ENCODE measurements at places on chromosomes 6 and 20. TPM values are rescaled to one million over a fixed set of nuclear protein-coding genes. Genes with fewer than 3 reads are reported as not detected.

TINAG gene
- total RNA-seq: 0.26 TPM

- DNase-seq: no peak
Measured at GRCh38 chr20:50041246-50041873, 58.6 kb downstream of the SNAI1 start.

FOXA2 gene
- 63.3 TPM for total RNA-seq

GPX5 gene
- total RNA-seq: not detected

TBPL1 gene
- total RNA-seq: 10.9 TPM

DNA sequence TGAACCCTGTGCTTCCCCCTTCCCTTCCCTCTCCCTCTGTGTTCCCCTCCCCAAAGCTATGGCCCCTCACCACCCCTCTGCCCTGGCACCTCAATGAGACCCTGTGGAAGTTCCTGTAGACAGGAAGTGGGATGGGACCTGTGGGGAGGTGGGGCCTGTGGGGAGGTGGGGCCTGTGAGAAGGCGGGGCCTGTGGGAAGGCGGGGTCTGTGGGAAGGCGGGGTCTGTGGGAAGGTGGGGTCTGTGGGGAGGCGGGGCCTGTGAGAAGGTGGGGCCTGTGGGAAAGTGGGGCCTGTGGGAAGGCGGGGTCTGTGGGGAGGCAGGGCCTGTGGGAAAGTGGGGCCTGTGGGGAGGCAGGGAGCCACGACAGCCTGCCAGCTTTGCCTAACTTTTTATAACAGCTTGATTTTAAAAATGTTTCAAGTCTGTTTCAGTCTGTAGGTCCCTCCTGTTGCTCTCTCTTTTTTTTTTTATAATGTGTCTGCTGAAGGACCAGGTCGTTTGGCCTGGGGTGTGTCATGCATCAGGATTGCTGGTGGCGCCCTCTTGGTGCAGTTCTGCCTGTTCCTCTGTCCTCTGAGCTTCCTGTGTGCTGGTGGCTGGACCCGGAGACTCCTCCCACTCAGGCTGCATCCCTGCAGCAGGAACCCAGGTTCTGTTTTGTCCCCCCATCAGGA is 70.5 kb upstream of the SLCO4A1 start:
- no peak for DNase-seq

- no peak for DNase-seq
Measured at GRCh38 chr6:44264154-44265006, 971 bp downstream of the NFKBIE start.

DNA sequence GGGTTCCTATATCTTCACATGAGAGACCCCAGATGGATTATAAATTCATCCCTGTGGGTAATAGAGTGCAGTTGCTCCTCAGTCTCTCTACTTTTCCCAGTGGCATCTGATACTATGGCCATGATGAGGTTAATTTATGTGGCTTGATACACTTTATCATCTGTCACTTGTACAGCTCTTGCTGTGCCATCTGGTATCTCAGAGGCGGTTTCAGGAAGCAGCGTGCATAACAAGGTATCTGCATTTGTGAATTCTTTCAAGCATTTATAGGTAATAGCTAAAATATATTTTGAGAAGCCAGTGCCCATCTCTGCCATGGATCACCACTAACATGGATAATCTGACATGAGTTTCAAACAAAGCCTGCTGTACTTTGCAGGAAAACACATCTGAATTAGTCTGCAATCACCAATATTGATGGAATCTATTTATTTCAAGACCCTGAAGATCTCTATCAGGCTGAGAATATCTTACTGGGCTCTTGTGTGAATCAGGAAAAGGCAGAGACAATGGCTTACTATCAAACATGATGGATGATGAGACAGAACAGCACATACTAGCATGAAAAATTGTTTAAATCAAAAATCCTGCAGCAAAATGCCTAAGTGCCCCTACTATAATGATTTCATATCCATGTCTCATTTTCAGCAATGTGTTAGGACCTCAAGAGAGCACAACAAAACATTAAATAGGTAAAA is 548.7 kb upstream of the MAP3K7 start:
- DNase-seq: no peak

DNA sequence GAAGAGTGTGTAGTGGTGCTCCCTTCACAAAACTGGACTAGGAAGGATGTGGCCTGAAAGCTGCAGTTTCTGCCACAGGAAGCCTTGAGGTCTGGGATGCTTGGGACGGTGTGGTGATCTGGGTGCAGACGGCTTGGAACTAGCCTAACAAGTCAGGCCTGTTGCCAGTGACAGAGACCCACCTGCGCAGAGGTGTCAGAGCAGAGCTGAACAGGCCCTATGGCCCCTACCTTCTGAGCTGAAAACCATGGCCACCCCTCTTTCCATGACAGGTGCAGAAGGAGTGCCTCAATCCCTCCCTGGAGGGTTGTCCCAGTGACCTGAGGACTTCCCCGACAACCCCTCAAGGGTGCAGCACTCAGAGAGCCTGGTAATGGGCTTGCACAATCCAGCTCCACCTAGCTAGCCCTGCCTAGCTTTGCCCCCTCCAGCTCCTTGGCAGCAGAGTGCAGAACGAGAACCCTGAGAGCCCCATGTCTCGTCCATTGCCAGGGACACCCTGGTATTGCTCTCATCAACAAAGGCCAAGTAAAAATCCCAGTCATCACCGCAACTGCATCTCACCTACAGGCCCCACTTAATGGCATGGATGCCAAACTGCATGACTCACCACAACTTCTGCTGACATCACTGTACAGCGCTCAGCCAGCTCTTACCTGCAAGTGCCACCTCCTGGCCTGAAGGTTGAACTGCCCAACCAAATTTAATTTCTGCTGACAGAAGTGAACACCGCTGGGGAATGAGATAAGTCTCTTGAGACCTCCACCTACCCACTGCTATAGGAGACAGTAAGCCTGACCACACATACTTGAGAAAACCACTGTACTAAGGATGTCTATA is 563.1 kb downstream of the TFAP2A start:
- DNase-seq: no peak

DNA sequence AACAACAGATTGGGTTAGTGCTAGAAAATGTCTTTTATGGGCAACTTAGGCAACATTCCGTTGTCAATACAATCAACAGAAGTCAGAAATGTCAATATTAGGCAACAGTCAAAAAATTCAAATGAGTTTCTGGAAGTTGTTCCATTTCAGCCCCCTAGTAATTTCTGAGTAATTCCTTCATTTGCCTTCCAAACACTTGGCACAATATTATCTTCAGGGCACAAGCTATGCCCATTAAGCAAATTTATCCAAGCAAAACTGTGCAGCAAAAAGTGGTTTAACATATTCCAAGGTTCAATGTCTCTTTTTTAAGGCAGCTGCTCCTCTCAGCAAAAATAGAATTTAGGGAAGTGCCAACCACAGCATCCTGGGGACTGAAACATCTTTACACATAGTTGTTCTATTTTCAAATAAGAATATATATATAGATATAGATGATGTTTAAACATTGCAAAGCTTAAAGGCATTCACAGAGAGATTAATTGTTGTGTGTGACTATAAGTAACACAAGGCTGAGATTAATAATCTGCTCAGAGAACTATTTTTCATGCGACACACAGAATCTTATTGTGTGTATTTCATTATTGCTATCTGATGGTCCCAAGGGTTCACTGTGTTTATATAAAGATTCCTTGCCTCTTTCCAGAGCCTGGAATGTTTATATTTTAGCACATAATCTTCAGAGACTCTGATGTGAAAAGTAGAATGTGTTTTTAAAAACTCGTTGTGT is 75.2 kb upstream of the ADTRP start:
- no peak for DNase-seq

All from body of pancreas (tissue), 4 donors.